ENCODE measurements at places on chromosomes 2 and 18. TPM values are rescaled to one million over a fixed set of nuclear protein-coding genes. Genes with fewer than 3 reads are reported as not detected.

The CENPA gene
- 20.4 TPM for total RNA-seq

The C2orf78 gene
- total RNA-seq, result not detected

GRCh38 chr18:48530399-48531081 lies 8.3 kb upstream of the CTIF start:
- peak overlapping the region; percentile 64 for H3K27ac ChIP-seq
- H3K4me1 ChIP-seq, result peaks cover 49% of the 10 kb centered on the region
- no peaks in the 10 kb centered on the region for H3K36me3 ChIP-seq
- DNase-seq, result no peak
- no peak overlapping the region for H3K4me3 ChIP-seq

DNA sequence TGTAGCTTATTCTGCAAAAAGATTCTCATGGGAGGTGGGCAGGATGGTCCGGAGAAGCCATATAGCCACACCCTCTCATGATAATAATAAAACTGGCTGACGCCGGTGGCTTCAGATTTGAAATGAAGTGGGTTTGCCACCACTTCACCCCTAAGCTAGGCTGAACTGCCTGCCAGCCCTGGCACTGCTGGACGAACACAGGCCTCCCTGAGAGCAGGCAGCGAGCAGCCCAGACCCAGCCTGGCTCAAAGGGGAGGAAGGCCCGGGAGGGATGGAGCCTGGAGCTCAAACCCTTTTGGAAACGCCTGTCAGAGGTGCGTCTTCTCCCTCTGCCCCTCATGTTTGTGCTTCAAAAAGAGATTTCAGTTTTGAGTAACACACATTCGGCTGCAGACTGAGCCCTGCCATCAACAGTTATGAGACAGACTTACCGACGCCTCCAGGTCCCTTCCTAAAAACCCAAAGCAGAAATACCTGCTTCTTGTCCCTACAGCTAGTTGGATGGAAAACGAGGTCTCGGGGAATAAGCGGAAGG lies 71.1 kb upstream of the HPCAL1 start:
- no peak for DNase-seq
- no peak overlapping the region for H3K27ac ChIP-seq
- peaks cover 6% of the 10 kb centered on the region for H3K4me1 ChIP-seq
- H3K36me3 ChIP-seq, result no peaks in the 10 kb centered on the region

- no peaks in the 10 kb centered on the region for H3K36me3 ChIP-seq
- DNase-seq, result no peak
- H3K4me1 ChIP-seq, result no peaks in the 10 kb centered on the region
- H3K27me3 ChIP-seq, result peaks cover 59% of the 10 kb centered on the region
- H3K4me3 ChIP-seq, result no peak overlapping the region
- no peak overlapping the region for H3K27ac ChIP-seq
These were observed 154.1 kb upstream of the TNP1 start for GRCh38 chr2:217013926-217014325.

GRCh38 chr2:136219963-136220362 lies 102.0 kb upstream of the CXCR4 start:
- H3K36me3 ChIP-seq, result no peaks in the 10 kb centered on the region
- no peak for DNase-seq
- H3K27me3 ChIP-seq, result no peaks in the 10 kb centered on the region
- no peaks in the 10 kb centered on the region for H3K4me1 ChIP-seq
- no peak overlapping the region for H3K27ac ChIP-seq

GRCh38 chr2:85748985-85749875 lies 4.6 kb upstream of the ATOH8 start:
- H3K4me1 ChIP-seq, result peaks cover 70% of the 10 kb centered on the region
- peaks cover 3% of the 10 kb centered on the region for H3K27me3 ChIP-seq
- peak overlapping the region; percentile 73 for H3K27ac ChIP-seq
- DNase-seq, result peak; percentile 74
- peaks cover 7% of the 10 kb centered on the region for H3K36me3 ChIP-seq

- H3K4me1 ChIP-seq, result peaks cover 35% of the 10 kb centered on the region
- peak; percentile 85 for DNase-seq
- H3K27ac ChIP-seq, result peak overlapping the region; percentile 99
- H3K36me3 ChIP-seq, result 0 out of 2 replicates have a peak, but pooled peaks cover 4% of the 10 kb centered on the region
These were observed 810 bp upstream of the RBFA start for GRCh38 chr18:80033181-80034067.

The ATP6V1B1 gene
- total RNA-seq, result 0.24 TPM

DNA sequence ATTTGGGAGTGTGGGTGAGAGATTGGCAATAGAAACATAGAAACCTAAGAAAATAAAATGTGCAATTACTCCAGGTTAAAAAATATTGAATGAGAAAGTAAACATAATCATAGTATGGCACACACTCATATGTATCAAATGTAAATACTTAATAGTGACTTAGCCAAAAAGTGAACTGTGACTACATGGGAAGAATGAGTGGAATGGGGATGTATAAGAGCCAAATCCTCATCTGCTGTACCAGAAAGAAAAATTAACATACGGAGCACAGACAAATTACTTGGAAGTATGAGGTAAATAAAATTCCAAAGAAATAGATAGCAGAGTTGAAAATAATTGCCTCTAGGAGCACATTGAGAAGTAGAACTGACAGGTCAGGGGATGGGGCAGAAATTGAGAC lies 4.0 kb downstream of the FLACC1 start:
- H3K4me1 ChIP-seq, result peaks cover 23% of the 10 kb centered on the region
- H3K27me3 ChIP-seq, result peaks cover 5% of the 10 kb centered on the region
- H3K36me3 ChIP-seq, result peaks cover 23% of the 10 kb centered on the region
- no peak for DNase-seq

DNA sequence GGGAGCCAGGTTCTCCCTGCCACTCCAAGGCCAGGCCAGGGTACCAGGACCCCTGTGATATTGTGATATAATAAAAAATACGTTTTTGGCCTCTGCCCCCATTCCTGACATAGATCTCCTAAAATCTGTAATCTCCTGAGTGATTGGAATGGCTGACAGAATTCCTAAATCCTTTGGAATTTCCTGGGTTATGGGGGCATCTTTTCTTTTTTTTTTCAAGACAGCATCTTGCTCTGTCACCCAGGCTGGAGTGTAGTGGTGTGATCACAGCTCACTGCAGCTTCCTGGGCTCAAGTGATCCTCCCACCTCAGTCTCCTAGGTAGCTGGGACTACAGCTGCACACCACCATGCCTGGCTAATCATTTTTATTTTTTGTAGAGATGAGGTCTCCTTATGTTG lies 26.2 kb upstream of the TUBB6 start:
- peak overlapping the region; percentile 99 for H3K27ac ChIP-seq
- peak overlapping the region; percentile 80 for H3K4me3 ChIP-seq
- peaks cover 17% of the 10 kb centered on the region for H3K36me3 ChIP-seq
- peaks cover 5% of the 10 kb centered on the region for H3K27me3 ChIP-seq
- peak; percentile 29 for DNase-seq

DNA sequence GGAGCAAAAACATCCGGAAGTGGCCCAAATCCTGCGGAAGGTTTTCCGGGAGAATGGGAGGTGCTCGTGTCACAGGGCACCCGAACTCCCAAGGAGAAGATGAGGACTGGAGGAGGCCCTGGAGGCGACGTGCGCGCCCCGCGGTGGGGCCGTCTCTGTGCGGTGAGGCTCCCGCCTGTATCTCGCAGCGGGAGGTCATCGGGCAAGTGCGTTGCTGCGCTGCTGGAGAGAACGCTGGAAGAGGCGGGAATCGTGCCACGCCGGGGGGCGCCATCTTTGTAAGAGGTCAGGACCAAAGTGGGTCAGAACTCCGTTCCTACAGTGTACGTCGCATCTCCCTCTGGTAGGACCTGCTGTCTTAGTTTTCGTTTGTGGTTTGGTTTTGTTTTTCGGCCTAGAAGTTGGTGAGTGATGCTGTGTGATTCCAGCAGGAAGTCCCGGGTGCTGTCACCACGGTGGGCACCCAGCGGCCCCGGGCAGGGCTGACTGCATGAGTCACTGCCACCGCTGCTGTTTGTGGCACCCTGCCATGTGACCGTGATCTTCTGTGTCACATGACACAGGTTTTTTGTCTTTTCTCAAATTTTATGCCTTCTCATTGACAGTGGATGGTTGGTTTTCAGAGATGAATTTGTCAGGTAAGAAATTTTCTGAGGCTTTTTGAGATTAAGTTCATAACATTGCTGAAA lies 21.5 kb upstream of the ATP9B start:
- no peak overlapping the region for H3K4me3 ChIP-seq
- H3K27ac ChIP-seq, result no peak overlapping the region
- H3K36me3 ChIP-seq, result no peaks in the 10 kb centered on the region

GRCh38 chr2:46943881-46944798 lies 28.5 kb upstream of the MCFD2 start:
- peaks cover 31% of the 10 kb centered on the region for H3K36me3 ChIP-seq
- peaks cover 6% of the 10 kb centered on the region for H3K27me3 ChIP-seq
- no peak for DNase-seq
- peaks cover 36% of the 10 kb centered on the region for H3K4me1 ChIP-seq
- no peak overlapping the region for H3K27ac ChIP-seq

The CSRNP3 gene
- not detected for total RNA-seq

The VRK2 gene
- 18.3 TPM for total RNA-seq

The CHST9 gene
- not detected for total RNA-seq

DNA sequence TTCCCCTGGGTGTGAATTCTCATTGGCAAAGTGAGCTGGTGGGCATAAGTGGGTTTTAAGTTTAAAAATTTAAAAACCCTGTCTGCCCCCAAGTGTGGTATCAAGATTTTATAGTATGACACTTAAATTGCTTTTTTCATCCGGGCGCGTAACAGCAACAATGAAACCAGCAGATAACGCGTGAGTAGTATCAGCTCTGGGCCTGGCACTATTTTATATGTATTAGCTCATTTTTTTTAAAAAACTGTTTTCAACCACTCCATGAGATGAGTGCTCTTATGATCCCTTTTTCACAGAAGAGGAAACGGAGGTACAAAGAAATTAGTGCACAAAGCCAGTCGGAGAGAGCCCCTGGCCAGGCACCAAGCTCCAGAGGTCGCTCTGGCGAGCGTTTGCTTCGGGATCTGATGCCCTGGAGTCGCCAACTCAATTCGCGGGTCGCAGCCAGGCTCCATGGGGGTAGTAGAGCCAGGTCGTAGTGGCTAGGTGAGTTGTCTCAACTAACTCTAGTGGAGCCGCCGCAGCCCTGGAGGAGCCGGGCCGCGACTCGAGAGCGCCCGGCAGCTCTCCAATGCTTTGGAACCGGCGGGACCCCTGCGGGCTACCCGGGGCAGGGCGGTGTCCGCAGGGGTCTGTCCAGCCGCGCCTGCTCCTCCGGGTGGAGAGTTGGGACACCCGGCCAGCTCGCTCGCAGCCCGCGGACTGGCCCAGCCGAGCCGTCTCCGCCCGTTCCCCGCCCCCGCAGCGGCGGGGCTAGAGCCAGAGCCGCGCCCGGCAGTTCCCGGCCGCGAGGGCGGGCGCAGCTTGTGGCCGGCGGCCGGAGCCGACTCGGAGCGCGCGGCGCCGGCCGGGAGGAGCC lies at the start of gene IL1R1:
TSS of gene IL1R1 (plus strand) at position 777 of the 859 bp plus-strand sequence. CDS start 14,979 bp downstream, outside the sequence.
- peaks cover 2% of the 10 kb centered on the region for H3K27me3 ChIP-seq
- H3K27ac ChIP-seq, result peak within 1 kb of the TSS; percentile 84
- DNase-seq, result peak; percentile 55
- H3K36me3 ChIP-seq, result peaks cover 41% of the 10 kb centered on the region
- peak within 1 kb of the TSS; percentile 89 for H3K4me3 ChIP-seq
- H3K4me1 ChIP-seq, result peaks cover 47% of the 10 kb centered on the region

DNA sequence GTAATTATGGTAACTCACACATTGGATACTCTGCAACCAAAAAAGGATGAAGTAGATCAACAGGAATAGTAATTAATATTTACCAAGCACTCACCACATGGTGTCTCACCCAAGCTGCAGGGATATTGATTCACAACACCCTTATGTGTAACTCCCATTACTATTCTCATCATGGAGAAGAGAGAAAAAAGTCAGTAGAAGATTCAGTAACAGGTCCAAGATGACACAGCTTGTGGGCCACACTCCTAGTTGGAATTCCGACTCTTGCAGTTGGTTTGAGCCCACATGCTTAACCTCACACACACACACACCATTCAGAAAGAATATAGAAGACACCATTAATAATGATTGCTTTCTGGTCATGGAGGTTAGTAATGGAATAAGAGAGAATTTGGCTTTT lies 1.7 kb upstream of the MLPH start:
- no peaks in the 10 kb centered on the region for H3K27me3 ChIP-seq
- no peak overlapping the region for H3K27ac ChIP-seq
- DNase-seq, result no peak
- H3K36me3 ChIP-seq, result peaks cover 19% of the 10 kb centered on the region
- H3K4me3 ChIP-seq, result peak overlapping the region; percentile 88

The LRP1B gene
- not detected for total RNA-seq

- peak; percentile 12 for DNase-seq
- H3K27ac ChIP-seq, result no peak overlapping the region
- peaks cover 16% of the 10 kb centered on the region for H3K27me3 ChIP-seq
These were observed 295.8 kb downstream of the SP3 start for GRCh38 chr2:173669271-173669853.

GRCh38 chr2:73035899-73036711 lies 35.4 kb downstream of the SFXN5 start:
- no peak overlapping the region for H3K4me3 ChIP-seq
- H3K36me3 ChIP-seq, result no peaks in the 10 kb centered on the region
- peaks cover 3% of the 10 kb centered on the region for H3K27me3 ChIP-seq

The KLHL41 gene
- 0.23 TPM for total RNA-seq

The IGFBP2 gene
- total RNA-seq, result not detected

DNA sequence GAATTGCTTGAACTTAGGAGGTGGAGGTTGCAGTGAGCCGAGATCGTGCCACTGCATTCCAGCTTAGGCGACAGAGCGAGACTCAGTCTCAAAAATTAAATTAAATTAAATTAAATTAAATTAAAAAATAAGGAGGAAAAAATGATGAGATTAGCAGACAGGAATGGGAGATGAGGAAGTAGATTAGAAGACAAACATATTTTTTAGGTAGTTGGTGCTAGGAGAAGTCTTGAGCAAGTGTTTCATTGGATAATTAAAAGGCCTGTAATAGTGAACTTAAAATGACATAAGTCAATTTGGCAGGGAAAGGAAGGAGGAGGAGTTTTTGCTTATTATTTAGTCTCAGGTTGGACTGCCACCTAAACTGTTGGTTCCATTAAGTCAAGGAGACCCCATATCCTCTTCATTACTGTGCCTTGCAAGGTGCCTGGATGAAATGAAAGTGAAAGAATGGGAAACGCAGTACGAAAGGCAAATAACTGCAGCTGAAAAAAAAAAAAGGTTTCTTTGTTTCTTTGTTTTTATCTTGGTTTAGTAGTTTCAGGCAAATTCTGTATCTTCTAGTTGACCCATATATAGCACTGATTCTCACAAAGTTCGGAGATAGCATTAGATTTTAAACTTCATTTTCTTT lies 162.0 kb downstream of the SLC8A1 start:
- H3K27me3 ChIP-seq, result peaks cover 3% of the 10 kb centered on the region

DNA sequence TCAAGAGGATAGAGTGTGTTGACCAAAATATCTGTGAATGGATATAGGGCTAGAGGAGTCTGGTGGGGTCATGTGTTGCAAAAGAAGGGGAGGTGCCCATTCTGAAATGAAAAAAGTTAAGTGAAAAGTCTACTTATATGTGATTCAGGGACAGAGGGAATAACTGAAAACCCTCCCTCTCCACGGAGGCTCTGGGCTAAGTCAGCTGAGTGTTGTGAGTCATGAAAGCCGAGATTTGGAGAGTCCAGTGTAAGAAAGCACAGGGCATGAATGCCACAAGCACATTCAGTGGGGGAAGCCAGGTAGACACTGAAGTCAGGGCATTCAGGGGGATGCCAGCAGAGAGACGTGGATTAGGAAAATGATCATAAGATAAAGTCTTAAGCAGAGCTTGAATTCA lies 871.9 kb downstream of the TSN start:
- no peak for DNase-seq
- H3K4me1 ChIP-seq, result no peaks in the 10 kb centered on the region
- peaks cover 2% of the 10 kb centered on the region for H3K27me3 ChIP-seq
- no peaks in the 10 kb centered on the region for H3K36me3 ChIP-seq
